ENCODE measurements at places on chromosomes 2 and 18. TPM values are rescaled to one million over a fixed set of nuclear protein-coding genes. Genes with fewer than 3 reads are reported as not detected.

GRCh38 chr2:75022516-75022915 is 64.1 kb downstream of the POLE4 start:
- no peak for DNase-seq

DNA sequence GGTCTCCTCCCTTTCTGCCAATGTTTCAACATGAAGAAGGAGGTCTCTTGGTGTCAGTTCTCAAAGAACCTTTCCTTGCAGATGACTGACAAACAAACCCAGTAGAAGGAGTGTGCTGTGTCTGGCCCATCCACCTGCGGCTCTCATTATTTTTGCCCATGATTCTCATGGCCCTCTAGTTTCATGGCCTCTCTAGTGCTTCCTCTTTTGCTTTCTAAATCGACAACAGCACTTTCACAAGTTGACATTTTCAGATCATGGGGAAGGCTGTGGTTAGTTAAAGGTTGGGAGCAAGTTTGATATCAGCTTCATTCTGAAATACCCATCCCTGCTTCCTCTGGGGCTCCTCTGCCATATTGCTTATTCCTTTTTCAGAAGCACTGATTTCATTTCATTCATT is 805.2 kb downstream of the SLC4A3 start:
- no peak for DNase-seq

DNA sequence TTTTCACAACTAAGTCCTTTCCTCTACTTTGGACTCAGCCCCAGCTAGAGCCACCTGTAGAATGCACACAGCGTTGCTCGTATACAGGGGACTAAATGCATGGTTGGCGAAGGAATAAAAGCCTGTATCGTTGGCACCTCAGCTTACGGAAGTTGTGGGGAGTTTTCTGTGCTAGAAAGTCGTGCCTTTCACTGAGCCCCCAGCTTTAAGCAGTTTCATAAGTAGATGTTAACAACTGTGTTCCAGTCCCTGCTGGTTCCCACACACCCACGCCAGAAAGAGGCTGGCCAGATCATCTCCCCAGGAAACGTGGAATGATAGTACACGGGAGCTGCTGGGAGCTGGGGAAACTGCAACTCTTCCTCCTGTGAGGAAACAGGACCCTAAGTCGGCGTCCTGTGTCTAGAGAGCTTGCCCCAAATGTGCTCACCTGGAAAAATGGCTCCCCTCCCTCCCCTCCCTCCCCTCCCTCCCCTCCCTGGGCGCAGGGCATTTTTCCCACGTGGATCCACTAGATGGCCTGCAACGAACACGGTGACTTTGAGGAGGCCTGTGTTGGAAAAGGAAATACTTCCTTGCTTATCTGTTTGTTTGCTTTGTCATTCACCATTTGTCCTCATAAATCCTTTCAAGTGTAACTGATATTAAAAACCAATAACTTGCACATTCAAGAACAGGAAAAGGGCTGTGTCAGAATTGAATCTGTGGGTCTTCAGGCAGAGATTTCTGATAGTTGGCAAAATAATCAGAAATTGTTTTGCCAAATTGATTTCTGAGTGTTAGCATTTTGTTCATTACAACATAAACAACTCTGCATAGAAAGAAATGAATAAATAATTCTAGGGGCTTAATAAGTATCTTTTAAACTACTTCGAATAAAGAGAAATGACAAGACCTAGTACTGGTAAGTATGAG is 43.9 kb upstream of the RFX8 start:
- peak; percentile 51 for DNase-seq

- DNase-seq = peak; percentile 71
Observed at GRCh38 chr2:51013079-51013932, 18.6 kb downstream of the NRXN1 start.

GRCh38 chr18:51438797-51439350 is 241.4 kb upstream of the MEX3C start:
- DNase-seq = no peak

GRCh38 chr2:5940596-5941535 is 248.7 kb downstream of the SOX11 start:
- no peak for DNase-seq

DNA sequence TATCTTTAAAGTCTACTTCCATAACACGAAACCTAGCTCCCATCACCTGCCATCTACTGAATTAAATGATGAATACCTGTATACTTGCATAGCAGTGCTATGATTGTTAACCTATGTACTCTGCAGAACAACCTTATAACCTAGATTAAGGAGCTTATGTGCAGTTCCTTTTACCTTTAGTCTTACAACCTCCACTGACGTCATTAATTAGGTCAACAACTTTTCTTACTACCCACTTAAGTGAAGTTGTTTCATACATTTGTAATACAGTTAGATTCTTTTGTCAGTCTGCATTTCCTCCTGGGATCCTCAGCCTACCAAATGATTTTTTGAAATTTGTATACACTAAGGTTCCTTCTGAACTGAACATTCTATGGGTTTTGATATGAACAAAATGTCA is 1082.3 kb downstream of the SUCLG1 start:
- DNase-seq = no peak

- no peak for DNase-seq
Observed at GRCh38 chr2:96247009-96247408, 18.8 kb downstream of the TMEM127 start.

DNA sequence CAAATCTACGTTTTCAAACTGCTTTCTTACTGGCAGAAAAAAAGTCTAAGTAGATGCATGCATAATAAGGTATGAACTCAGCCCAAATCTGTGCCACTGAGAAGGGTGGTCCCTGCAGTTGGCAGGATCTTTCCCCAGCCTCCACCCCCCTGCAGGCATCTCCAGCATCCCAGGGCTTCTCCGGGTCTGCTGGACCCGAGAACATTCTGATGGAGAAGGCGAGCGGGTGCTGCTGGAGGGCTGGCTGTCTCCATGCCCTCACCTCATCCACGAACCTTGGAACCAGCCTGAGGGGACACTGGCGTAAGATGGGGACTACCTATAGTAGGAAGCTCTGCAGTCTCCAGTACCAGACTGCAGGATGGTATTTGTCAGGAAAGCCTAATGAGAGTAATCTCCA is 198.9 kb downstream of the HDAC4 start:
- DNase-seq = no peak

DNA sequence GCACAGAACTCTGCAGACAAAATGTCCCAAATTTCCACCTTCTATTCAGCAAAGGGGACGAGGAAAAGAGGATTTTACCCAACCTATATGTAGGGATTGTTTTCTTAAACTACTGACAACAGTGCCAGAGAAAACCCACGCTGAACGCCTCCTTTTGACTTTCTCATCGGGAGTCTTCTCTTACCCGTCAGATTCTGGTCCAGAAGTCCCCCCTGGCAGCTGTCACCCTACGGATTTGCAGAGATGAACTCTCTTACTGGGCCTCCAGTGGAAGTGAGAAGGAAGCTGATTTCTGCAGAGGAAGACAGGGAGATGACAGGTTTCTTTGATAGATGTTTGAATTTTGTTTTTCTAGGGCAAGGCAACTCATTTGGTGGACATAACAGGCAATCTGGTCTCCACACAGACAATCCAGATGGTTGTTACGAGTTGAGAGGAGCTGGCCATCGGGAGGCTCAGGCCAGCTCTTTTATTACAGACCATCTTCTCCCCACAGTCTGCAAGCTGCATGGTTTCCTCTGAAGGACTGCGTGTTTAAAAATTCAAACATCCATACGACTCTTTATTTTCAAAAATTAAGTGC is 804.3 kb downstream of the RNF144A start:
- DNase-seq = no peak

GRCh38 chr2:191738667-191739066 is 60.7 kb downstream of the NABP1 start:
- DNase-seq = no peak

GRCh38 chr2:102417946-102418345 is 5.0 kb upstream of the IL18RAP start:
- DNase-seq = no peak

DNA sequence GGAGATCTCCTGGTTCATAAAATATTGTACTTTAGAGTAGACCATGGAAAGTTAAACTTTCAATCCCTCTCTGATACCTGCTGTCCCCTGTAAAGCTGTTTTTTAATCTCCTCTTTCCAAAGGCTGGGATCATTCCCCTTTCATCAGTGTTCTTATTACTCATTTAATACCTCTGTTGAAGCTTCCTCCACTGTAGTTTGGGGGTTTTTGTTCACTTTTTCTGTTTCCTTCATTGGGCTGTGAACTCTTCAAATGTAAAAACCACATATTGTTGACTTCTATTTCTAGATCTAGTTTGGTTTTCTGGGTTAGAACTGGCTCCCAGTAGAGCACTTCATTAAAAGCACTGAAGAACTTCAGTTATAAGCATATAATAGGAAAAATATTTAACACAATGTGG is 598.1 kb downstream of the RNF144A start:
- no peak for DNase-seq

- no peak for DNase-seq
Observed at GRCh38 chr2:20448977-20449306, 2.1 kb downstream of the RHOB start.

DNA sequence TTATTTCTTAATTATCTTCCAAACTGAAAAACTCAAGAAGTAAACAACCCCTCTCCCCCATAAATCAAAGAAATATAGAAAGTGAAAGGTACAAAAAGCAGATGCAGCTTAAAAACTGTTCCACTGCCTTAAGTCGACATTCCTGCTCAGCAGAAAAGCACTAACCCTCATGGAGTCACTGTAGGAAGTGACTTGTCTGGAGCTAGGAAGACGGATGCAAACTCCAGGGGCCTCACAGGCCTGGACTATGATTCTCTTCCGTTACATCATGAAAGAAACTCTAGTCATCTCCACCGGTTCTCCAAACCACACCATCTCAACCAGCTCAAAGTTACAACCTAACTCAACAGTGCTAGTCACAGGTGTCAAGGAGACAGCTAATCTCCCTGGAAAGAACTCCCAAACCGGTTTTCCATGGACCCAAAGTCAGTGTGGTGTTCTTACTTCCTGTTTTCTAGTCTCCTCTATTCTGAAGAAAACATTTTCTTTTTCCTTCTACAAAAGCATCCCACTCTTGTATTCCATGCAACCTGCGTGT is 128.4 kb downstream of the PIEZO2 start:
- no peak for DNase-seq

DNA sequence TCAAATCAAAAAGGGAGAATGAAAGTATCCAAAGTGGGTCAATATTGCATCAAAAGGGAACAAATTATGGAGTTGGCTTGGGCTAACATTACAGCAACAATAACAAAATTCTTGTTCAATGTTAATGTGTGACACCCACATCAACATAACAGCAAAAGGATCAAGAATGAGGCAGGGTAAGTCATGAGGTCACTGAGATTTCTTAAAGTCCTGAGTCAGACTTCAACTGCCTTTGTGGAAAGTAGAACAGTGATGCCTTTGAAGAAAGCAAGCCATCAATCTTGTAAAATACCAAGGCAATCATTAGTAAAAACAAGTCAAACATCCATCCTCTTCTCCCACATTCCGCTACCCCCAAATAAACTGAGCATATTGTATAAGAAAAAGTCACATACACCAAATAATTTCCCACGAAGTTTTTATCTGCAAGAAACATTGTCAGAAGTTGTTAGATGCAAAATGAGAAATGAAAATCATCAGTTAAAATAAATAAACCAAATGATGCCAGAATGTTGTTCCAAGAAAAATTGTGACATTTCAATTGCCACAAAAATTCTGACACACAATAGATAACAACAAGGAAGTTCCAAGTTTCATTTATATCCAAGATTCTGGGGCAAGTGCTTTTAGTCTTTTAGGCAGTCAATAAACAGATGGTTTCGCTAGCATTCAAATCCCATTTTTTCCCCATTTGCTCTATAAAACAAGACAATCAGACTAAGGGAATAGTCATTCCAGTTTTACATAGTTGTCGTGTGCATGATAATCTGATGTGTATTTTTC is 216.1 kb upstream of the SETBP1 start:
- DNase-seq = no peak

DNA sequence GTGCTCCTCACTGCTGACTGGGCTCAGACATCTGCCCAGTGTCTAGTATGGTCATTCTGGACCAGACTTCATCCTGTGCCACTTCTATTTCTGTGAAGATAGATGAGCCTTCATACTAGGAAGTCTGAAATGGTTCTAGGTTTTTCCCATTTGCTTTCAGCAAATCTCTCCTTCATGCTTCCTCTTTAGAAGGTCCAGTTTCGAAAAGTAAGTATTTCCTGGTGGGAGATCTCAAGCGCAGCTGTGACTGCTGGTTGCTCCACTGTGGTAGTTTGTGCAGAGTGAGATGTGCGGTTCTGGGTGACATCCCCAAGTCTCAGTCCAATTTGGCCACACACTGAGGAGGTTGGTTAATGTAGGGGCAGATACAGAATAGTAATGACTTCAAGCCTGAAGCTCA is 14.4 kb downstream of the IL36B start:
- no peak for DNase-seq

- DNase-seq = peak; percentile 92
Observed at GRCh38 chr18:13235981-13236380, 17.4 kb downstream of the LDLRAD4 start.

- DNase-seq = no peak
Observed at GRCh38 chr18:53991202-53991601, 233.3 kb downstream of the MBD2 start.

GRCh38 chr2:173909846-173910245 is 55.3 kb downstream of the SP3 start:
- no peak for DNase-seq

DNA sequence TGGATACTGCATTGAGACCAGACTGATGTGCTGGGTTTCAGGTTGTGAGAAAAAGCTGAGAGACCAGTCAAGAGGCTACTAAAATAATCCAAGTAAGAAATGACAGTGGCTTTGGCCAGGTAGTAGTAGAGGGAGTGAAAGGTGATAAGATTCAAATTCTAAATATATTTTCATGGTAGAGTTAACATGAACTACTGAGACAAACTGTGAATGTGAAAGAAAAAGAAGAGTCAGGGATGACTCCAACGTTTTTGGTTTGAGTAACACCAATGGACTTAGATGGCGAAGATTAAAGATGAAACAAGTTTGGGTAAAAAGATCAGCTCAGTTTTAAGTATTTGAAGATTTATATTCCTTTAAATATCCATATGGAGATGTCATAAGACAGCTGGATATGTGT is 209.4 kb downstream of the ZEB2 start:
- DNase-seq = no peak

DNA sequence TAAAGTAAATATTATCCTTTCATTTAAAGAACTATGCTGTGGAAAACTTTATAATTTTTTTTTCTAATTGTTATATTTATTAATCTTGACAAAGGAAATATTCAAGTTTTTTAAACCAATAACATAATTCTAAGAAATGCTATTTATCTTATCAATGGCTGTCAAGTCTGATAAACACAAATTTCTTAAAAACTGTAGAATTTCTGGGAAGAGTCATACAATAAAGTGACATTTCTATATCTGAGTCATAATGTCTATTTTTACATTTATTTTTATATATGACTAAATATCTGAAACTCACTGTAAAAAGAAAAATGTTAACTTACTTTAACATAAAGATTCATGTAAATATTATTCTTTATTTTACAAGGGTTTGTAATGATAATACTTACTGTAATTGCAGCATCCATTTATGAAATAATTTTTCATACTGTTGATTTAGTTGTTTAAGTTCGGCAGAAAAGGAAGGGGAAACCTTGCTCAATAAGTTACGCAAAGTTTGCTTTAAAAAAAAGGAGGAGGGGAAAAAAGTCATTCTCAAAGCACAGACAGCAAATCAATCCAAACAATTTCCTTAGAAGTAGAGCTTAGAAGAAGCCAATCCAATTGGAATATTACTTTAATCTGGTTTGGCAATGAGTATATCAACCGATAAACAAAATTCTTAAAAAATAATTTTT is 32.4 kb downstream of the ORC2 start:
- DNase-seq = no peak

GRCh38 chr2:118224895-118225311 is 136.6 kb downstream of the INSIG2 start:
- peak; percentile 10 for DNase-seq

The RAX gene
- polyA plus RNA-seq = 0.27 TPM

The STON1 gene
- 8.9 TPM for polyA plus RNA-seq

The DYSF gene
- polyA plus RNA-seq = 90.3 TPM

The SPEG gene
- 63.9 TPM for polyA plus RNA-seq

The TEKT4 gene
- not detected for polyA plus RNA-seq

The HMSD gene
- 0.32 TPM for polyA plus RNA-seq

All from muscle of back (tissue), 13 donors.